ENCODE measurements at places on chromosomes 4 and X.

DNA sequence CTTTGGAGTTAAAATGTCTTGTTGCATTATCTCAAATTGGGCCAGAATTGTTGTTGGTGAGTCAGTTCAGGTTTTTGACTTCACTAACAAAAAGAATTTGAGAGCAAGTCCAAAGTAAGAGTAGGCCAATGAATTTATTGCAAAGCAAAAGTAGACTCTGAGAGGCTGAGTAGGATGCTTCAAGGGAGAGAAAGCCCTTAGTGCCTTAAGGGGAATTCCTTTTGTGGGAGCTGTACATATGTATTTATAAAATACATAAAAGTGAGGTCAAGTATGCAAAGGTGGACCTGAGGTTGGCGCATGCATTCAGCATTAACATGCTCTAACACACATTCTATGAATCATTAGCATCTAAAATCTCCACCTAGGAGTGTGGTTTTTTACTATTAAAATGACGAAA is 565.4 kb downstream of the GRXCR1 start:
- DNase-seq: no peak

- DNase-seq: no peak
Observed at GRCh38 chr4:119832776-119833175, 204.2 kb upstream of the PDE5A start.

DNA sequence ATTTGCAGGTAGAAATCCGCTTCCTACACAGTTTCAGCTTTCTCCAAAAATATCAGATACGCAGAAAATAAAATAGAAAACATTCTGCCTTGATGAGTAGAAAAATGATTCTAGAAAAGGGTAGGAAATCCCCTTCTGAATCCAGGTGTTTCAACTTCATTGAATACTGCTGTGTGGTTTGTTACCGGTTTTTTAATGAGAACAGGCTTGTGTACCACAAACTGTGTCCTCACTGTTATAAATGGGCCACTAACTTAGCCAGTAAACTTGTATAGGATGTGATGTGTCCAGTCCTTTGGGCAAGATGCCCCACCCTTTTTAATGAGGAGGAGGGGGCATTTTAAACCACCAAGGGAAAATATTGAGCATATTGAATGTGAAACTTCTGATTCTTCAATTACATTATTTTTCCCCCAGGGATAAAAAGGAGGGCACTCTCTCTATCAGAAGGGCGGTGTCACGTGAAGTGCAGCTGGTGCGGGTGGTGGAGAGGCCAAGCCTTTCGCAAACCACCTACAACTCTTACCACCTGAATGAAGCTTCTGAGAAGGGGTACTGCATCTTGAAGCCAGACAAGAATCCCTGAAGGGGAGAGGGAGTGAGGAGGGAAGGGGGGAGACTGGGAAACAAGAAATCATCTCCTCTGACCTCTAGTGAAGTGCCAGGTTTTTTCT is 4.5 kb downstream of the CXXC4 start:
- DNase-seq: no peak

DNA sequence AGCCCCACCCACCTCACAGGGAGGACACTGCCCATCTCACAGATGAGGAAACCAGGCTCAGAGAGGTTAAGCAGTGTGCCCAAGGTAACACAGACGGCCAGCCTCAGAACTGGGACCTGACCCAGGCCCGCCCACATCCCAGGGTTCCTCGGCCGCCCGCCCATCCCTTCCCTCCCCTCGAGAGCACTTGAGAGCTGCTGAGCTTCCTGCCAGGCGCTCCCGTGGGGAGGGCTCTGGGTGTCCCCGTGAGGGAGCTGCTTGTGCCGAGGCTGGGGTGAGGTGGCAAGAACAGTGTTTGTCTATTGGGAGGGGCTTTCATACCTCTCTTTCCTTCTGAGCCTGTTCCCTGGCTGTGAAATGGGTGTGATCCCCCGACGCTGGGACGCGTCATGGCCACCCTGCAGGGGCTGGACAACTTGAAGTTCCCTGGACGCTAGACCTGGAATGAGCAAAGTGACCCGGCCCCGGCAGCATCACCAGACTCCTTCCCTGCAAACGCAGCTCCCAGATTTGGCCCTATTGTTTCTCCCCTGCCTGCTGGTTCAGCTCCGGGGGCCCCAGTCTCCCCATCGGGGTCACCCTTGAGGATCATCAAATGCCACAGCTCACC is 204.9 kb downstream of the AFAP1 start:
- DNase-seq: no peak

- DNase-seq: no peak
Observed at GRCh38 chrX:10965174-10965798, 145.8 kb upstream of the HCCS start.

GRCh38 chr4:152091405-152091804 is 330.6 kb upstream of the GATB start:
- DNase-seq: no peak

- DNase-seq: no peak
Observed at GRCh38 chrX:70479247-70479921, 34.7 kb downstream of the DLG3 start.

DNA sequence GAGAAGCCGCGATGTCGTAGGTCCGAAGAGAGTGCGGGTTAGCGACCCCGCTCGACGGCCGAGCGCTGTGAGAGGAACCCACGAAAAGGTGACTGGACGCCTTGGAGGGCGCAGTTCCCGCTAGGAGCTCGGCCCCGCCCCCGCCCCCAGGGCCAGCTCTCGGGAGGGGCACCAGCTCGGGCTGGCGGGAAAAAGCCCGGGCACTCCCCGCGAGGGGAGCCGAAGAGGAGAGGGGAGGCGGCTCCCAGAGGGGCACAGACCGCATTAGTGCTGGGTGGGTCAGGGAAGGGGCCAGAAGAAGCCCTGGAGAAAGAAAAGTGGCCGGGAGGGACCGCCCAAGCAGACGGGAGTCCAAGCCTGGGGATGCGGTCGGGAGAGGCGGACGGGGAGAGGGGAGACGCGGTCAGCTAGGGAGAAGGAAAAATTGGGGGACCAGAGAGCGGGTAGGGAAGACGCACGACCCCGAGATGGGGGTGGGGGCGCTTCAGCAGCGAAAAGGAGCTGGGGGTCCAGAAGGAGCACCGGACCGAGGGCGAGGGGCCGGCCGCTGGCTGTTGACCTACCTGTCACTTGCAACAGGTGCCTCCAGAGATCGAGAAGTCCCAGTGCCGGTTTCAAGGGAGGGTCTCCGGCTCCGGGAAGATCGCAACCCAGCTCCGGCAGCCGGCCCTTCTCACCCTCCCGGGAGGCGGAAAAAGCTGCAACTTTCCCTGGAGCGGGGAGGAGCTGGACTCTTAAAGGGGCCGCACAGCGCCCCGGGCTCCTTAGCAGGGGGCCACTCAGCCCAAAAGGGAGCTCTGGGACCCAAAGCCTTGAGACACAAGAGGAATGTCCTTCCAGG is at the start of gene SYTL4:
SYTL4 (minus strand) TSS at position 681 of the 841 bp plus-strand sequence. CDS start 30,084 bp downstream, outside the sequence.
- no peak for DNase-seq

All from stimulated activated effector memory CD8-positive, alpha-beta T cell treated with anti-CD3 and anti-CD28 coated beads, Interleukin-12 subunit alpha, Interleukin-12 subunit beta, amount 100 ng/mL, for 72 hours (primary cell).